H54 (cell line): ENCODE measurements at places on chromosomes 2 and 18.

GRCh38 chr18:55534547-55534946 lies 53.4 kb downstream of the TCF4 start:
- no peak for DNase-seq

- DNase-seq: peak; percentile 63
Observed at GRCh38 chr2:217943446-217944321, 59.1 kb downstream of the TNS1 start.

GRCh38 chr2:54701029-54701428 lies 22.4 kb upstream of the EML6 start:
- no peak for DNase-seq

GRCh38 chr2:893311-893710 lies 57.3 kb upstream of the SNTG2 start:
- DNase-seq: peak; percentile 26

- DNase-seq: no peak
Observed at GRCh38 chr18:59996370-59996966, 96.7 kb downstream of the PMAIP1 start.
